CD4-positive, alpha-beta memory T cell (primary cell): ENCODE measurements at places on chromosomes 2 and 18.

- DNase-seq = no peak
These were observed 41.8 kb upstream of the NAB1 start for GRCh38 chr2:190607014-190607597.

- no peak for DNase-seq
These were observed 28.2 kb downstream of the METTL8 start for GRCh38 chr2:171405546-171405945.

GRCh38 chr18:12934454-12935071 lies 13.2 kb upstream of the SEH1L start:
- DNase-seq = peak; percentile 73

DNA sequence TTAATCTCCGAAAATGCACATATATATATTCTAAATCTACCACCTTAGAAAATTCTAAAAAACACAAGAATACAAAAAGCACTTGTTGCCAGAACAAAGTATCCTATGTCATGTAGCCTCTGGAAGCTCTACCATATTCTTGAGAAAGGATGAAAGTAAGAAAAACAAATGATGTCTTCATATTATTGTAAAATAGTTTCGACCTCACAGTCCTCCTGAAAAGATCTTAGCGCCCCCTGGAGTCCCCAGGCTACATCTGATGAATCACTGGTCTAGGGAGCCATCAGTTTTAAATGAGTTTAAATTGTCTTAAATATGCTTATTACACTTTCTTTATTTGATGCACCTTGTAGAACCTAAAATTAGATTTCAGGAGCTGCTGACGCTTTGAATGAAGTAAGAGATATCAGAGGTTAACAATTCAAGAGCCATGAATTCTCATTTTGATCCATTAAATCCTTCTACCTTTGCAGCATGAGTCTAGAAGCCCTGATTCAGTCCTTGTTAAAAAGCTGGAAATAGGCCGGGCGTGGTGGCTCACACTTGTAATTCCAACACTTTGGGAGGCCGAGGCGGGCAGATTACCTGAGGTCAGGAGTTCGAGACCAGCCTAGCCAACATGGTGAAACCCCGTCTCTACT lies 138.8 kb downstream of the MCFD2 start:
- peak; percentile 20 for DNase-seq

DNA sequence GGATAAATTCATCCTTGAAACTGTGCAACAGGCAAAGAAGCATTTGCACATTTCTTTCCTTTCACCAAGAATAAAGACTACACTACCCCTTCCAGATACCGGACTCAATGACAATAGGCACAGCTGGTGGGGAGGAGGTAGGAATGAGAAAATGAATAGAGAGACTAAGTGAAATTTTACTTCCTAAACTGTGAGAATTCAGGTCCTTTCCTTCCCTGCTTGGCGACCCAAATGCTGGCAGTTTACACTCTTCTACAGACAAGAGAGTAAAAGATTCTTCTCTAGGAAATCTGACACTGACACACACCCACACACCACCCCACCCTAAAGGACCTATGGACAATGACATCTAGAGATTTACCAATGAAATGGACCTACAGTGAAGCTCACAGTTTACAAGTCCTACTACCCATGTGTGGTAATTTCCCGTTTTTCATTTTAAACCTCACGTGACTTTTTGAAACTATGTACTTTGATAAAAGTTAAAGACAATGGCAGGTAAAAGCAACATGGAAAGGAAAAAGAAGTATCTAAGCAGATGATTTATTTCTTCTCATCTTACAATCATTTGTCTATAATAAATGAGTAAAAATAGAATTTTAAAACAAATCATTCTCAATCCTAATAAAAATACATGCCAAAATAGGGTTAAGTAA lies 27.9 kb downstream of the REV1 start:
- no peak for DNase-seq

- no peak for DNase-seq
These were observed 26.9 kb downstream of the SDC1 start for GRCh38 chr2:20198001-20198400.

DNA sequence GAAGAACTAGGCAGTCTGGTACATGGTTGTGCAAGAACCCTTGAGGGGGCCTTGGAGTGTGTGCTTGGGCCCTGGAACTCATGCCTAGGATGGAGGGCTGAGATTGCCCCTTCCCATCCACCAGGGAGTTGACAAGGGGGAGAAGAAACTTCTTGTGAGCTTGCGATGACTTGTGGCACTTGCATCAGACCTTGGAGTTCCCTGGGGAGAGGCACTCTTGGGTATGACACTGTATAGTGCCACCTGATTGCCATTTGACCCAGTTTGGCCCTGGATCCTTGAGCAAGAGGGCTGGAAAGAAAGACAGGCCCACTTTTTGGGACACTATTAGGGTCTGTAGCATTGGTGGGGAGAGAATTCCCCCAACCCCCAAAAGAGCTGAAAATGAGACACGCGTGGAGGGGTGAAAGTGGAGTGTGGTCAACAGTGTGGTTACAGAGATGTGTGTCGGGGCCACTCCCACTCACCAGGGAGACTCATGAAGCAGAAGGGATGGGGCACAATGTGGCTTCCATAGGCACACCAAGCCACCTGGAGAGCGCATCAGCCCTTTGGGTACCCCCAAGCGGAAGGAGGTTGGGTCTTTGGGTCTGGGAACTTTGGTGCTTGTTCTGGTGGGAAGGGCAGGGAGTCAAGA lies 101.3 kb downstream of the MSH2 start:
- DNase-seq = no peak

DNA sequence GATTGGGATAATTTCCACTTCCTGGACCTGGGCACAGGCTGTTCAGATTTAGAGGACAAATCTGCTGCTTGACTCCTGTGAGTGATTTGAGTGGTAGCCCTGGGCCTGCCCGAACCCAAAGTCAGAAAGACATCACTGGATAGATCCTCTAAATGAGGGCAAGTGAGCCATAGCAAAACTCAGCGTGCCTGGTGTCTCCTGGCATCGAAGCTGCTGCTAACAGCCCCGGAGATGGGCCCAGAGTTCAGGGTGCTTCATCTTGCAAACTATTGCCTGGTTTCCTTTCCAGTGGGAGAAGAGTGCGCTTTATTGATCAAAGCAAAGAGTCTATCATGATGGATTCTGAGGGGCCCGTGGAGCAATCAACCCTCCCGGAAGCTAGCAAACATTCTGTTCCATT lies 153.1 kb upstream of the KLHL29 start:
- DNase-seq = no peak

DNA sequence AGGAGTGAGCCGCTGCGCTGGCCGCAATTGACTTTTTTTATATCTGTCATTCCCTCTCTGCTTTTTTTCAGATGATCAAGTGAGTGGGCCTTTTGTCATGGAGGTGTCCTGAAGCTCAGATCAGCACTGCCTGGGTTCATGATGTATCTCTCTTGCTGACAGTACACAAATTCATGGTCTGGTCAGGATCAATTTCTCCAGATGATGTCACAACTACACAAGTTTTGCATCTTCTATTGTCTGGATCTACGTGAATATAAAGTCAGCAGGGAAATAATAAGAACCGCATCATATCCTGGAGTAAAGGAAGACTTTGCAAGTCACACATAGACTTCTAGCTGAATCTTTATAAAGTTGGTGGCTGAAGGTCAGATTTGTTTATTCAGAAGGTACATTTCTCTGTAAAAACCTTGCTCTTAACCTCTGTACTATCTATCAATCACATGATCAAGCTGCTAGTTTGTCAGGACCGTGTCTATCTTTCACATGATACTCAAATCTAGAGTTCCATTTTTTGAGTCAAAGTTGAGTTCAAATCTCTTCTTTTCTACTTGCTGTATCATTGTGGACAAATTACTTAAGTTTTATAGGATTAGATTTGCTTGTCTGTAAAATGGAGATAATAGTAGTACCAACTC lies 13.1 kb upstream of the CD28 start:
- no peak for DNase-seq

DNA sequence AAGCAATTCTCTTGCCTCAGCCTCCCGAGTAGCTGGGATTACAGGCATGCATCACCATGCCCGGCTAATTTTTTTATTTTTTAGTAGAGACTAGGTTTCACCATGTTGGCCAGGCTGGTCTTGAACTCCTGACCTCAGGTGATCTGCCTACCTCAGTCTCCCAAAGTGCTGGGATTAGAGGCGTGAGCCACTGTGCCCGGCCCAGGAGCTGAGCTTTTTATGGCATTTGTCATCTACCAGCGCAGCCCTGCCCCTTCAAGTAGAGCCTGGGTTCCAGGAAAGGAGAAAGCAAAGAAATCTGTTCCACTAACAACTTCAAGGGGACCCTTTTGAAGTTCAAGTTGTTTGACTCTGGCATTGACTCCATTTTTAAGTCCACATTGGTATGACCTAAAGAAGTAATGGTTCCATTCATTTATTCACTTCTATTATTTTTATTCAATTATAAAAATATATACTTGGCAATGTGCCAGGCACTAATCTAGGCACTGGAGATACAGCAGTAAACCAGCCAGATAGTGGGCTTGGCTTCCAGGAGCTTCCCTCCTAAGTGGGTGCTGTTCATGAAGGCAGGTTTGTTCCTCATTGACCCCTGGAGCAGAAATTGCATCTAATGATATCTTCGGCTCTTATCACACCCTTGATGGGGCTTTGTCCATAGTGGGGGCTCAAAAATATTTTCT lies 8.0 kb upstream of the SFTPB start:
- DNase-seq = no peak

GRCh38 chr18:61817086-61817485 lies 75.7 kb downstream of the RNF152 start:
- no peak for DNase-seq

GRCh38 chr18:72762515-72763122 lies 105.2 kb downstream of the NETO1 start:
- DNase-seq = peak; percentile 14

- no peak for DNase-seq
These were observed 207.5 kb upstream of the EPHA4 start for GRCh38 chr2:221779614-221780067.

- no peak for DNase-seq
These were observed 1.4 kb upstream of the SERTAD2 start for GRCh38 chr2:64655018-64655664.

DNA sequence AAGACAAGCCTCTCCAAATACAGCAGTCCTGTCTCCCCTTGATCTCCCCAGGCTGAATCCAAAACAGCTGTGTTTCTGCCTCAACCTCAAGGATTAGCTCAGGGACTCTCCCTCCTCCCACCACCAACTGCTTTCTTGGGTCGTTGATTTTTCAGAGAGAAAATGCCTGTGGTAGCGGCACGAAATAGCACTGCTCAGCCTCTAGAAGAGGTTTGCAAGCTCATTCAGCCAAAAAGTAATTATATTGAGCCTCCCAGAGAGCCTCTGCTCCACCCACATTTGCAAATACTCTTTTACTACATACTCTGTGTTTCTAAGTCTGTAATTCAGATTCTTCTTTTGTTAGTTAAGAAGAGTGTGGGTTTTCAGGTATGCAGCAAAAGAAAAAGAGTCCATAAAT lies 396.4 kb upstream of the TNP1 start:
- DNase-seq = no peak

DNA sequence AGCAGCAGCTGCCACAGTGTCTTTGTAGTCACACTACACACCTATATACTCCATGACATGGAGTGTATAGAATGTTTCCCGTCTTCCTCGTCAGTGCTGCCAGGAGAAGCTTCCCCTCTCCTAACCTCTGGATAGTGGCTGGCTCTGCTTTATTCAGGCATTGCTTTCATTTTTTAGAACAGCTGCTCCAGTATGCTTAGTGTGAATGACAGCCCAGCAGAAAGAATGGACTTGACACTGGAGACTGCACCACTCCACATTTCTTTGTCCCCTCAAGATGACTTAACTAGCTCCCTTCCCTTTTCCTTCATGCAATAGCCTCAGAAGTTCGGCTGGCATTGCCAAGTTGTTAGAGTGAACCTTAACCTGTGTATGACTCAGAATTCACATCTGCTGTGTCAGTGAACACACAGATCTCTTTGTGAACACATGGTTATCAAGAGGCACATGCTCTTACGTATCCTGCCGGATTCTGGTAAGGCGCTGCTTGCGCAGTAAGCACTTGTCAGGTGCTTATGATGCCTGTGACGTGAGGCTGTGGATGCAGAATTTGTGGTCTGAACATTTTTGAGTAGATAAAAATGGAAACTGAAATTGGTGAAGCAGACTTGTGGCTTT lies 73.9 kb downstream of the NEDD4L start:
- DNase-seq = no peak

- no peak for DNase-seq
These were observed 29.2 kb upstream of the CDH7 start for GRCh38 chr18:65721619-65722018.

- no peak for DNase-seq
These were observed 197.5 kb upstream of the COPS8 start for GRCh38 chr2:236887953-236888793.

- DNase-seq = no peak
These were observed 33.0 kb downstream of the RHOB start for GRCh38 chr2:20479835-20480234.

GRCh38 chr18:48776641-48777025 lies 174.1 kb downstream of the SMAD7 start:
- no peak for DNase-seq

DNA sequence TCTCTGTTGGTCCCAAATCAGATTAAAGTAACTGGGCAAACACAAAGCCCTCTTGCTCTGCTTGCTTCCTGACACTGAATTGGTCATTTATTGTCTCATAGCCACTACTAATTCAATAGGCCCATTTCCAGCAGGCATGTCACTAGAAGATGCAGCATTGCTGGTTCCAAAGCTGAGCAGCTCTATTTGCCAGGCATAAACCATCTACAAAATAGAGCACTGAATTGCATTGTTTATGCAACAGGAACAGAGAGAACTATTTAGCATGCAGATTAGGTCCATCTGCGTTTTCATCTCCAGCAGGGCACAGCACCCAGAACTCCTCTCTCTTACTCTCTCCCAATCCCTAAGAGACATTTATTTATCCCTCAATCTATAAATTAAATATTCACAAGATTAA lies 227.6 kb downstream of the SUCLG1 start:
- no peak for DNase-seq

- DNase-seq = no peak
These were observed 55.9 kb downstream of the MOB4 start for GRCh38 chr2:197571627-197572271.

GRCh38 chr18:59959073-59959472 lies 59.3 kb downstream of the PMAIP1 start:
- no peak for DNase-seq

- DNase-seq = no peak
These were observed 192.5 kb downstream of the ATAD2B start for GRCh38 chr2:23734416-23734815.

DNA sequence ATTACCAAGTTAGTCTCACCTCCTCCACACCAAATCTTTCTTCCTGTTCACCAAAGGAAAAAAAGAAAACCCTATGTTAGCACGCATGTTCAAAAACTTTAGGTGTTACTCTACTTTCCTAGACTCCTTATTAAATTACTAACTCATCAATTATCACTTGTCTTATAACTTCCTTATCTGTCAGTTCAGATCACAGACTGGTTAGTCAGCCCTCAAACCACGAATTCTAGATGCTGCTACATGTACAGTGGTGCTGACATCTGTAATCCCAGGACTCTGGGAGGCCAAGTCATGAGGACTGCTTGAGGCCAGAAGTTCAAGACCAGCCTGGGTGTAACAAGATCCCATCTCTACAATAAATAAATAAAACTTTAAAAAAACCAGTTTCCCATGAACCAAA lies 3.5 kb downstream of the YWHAQ start:
- no peak for DNase-seq

GRCh38 chr2:171216631-171217030 lies 55.9 kb upstream of the TLK1 start:
- no peak for DNase-seq
